ENCODE measurements at places on chromosomes 1 and 21. TPM values are rescaled to one million over a fixed set of nuclear protein-coding genes. Genes with fewer than 3 reads are reported as not detected.
A peak's percentile ranks its signal among the peaks of the same experiment; 100 is the strongest.

DNA sequence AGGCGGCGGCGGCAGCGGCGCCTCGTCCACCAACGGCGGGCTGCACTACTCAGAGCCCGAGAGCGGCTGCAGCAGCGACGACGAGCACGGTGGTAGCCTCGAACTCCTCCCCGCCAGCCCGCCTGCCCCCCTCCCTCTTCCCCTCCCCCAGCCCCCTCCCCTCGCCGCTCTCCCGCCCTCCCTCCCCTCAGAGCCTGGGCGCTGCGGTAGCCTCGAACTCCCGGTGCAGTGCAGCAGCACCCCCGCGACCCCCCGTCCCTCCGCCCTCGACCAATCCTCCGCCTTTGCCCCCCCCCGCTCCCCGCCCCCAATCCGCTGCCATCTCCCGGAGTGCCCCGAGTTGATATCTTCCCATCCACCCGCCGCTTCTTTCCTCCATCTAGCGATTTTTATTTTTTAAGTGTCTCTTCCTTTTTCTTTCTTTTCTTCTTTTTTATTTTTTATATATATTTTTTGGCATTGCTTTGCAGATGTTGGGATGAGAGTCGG is 516 bp downstream of the RCOR3 start:
- peaks cover 24% of the 10 kb centered on the region for H3K4me1 ChIP-seq
- H3K36me3 ChIP-seq = no peaks in the 10 kb centered on the region
- peak overlapping the region; percentile 94 for H3K27ac ChIP-seq
- peak; percentile 65 for DNase-seq
- no peaks in the 10 kb centered on the region for H3K27me3 ChIP-seq

The CSF1 gene
- polyA plus RNA-seq = 9.9 TPM

The OPRD1 gene
- under 0.01 TPM for polyA plus RNA-seq

The OR2M4 gene
- not detected for polyA plus RNA-seq
